Cortex of kidney (tissue), 1 donor: ENCODE measurements at places on chromosomes 4 and X.

- DNase-seq = no peak
Measured at GRCh38 chrX:135420831-135421230, 913 bp upstream of the SMIM10L2A start.

GRCh38 chr4:152525878-152526277 lies 10.0 kb downstream of the FBXW7 start:
- no peak for DNase-seq

DNA sequence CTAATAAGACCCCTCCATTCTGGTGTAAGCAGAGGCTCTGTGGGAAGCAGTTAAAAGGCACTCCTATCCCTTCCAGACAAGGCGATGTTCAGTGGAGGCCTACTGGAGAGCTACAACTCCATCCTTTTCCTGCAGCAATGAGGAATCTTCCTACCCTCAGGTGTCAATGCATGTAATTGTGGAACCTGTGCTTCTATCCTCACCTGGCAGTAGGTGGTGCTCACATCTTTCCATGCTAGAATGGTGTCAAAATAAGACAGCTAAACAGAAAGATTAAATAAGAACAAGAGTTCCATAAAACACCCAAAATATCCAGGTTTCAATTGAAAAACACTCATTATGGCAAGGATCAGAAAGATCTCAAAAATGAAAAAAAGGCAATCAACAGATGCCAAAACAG lies 224.6 kb downstream of the IL15 start:
- no peak for DNase-seq

GRCh38 chr4:108052558-108053120 lies 63.0 kb downstream of the HADH start:
- DNase-seq = no peak

DNA sequence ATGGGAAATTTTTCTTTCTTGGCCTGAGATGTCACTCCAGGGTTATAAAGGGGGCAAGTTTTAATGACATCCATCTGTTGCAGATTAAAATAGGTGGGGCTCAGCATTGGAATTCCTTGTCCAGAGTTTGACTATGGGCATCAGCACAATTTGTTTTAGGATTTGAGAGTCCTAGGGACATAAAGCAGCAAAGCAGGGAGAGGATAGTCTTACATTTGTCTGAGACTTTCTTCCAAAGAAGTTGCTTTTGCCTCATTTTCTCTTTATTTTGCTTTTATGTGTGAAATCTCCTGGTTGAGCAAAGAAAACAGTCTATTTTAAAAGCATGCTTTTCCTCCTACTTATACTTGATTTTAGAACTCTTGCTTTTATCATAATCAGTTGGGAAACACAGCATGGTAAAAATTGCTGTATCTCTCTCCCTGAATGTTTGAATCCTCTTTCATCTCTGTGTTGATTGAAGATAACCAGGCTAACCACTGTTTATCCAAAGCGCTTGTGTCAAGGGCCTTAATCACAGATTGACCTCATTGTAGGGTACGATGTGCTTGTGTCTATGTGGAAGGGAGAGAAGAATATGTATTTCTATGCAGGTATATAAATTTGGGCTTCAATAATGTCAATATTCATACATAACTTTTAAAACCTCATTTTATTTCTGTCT lies 121.5 kb downstream of the ANK2 start:
- no peak for DNase-seq

DNA sequence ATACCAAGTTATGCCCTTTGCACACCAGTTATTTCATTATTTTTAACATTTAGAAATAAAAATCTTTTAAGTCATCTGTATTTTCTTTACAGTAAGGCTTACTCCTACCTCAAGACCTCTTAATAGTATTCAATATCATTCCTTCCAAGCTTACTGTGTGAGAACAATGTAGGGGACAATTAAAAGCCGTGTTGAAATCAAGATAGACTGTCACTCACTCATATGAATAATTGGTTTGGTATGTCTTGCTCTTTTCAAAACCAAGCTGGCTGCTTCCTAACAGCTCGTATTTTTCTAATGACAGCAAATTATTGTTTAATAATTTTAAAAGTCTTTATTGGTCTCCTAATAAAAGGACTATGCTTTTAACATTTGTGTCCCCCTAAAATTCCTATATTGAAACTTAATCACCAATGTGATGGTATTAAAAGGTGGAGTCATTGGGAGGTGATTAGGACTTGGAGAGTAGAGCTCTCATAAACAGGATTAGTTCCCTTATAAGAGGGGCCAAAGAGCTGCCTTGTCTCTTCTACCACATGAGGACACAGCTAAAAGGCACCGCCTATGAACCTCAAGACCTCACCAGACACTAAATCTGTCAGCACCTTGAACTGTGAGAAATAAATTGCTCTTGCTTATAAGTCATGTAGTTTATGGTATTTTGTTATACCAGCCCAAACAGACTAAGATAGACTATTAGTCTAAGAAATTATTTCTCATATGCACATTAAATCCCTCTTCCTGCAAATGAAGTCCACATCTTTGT lies 4.1 kb downstream of the ABCB7 start:
- no peak for DNase-seq

DNA sequence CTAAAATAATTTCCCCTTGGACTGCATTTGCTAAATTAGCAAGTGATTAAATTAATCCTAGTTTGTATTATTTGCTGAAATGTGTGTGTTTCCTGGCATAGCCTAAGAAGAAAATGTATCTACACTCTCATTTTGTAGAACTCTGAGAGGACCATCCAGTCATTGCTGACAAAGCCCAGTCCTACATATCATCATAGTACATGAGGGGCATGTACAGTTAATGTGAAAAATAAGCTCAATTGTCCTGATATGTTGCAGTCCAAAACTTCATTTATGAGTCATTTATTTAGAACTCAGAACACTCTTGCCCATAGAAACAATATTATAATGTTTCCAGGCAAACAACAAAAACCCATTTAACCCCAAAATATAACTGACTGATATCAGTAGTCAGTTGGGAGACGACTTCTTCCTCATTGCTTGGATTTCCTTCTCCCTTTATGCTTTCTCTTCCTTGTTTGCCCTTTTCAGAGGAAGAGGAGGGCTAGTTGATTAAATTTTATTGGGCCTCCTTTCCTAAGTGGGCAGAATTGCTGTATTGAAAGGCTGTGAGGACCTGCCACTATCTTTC lies 26.9 kb upstream of the BBS12 start:
- DNase-seq = no peak

- no peak for DNase-seq
Measured at GRCh38 chrX:1754077-1754476, 139.2 kb downstream of the ASMT start.

DNA sequence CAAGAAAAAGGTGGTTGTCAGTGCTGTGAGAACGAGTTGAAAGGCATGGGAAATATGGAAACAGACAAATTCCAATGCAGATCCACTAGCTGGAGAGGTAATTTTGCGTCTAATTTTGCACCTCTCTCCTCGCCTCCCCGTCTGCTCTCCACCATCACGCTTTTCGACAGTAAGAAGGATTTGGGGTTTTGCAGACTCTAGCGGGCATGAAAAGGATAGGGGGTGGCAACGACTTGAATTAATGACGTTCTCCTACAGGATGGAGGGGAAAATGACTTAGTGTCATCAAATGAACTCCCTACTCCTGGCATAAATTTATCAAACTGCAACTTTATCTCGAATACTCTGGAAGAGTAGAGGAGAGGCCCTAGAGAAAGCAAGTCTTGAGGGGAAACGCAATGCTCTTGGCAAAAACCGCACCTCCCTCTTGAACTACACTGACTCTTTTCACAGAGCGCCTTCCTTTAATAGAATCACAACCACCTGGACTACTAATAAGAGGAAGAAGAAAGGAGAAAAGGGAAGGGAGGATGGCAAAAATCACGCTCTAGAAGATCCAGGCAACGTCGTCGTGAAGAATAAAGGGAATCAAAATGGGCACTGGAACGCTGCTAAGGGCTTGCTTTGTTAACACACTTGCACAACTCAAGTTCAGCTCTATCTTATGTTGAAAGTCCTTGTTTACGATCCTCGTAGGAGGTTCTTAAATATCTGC lies 871 bp upstream of the SLITRK2 start:
- no peak for DNase-seq

- DNase-seq = no peak
Measured at GRCh38 chr4:91837608-91838029, 466.1 kb upstream of the GRID2 start.

- no peak for DNase-seq
Measured at GRCh38 chr4:53378171-53378482, 686 bp downstream of the FIP1L1 start.

DNA sequence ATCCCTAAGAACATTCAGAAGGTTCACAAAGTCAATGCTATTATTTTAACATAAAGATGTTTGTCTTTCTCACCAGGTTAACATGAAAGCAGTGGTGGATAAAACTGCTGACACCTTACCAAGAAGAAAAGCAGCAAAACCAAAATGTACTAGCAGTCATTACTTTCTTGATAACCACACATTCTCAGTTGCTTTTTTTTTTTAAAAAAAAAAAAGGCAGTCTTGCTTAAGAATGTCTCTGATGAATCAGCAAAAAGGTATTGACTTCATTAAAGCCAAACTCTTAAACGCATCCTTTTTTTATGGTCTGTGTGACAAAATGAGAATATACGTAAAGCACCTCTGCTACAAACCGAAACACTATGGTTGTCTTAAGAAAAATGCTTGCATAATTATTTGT lies 31.9 kb downstream of the CDKL2 start:
- DNase-seq = no peak

DNA sequence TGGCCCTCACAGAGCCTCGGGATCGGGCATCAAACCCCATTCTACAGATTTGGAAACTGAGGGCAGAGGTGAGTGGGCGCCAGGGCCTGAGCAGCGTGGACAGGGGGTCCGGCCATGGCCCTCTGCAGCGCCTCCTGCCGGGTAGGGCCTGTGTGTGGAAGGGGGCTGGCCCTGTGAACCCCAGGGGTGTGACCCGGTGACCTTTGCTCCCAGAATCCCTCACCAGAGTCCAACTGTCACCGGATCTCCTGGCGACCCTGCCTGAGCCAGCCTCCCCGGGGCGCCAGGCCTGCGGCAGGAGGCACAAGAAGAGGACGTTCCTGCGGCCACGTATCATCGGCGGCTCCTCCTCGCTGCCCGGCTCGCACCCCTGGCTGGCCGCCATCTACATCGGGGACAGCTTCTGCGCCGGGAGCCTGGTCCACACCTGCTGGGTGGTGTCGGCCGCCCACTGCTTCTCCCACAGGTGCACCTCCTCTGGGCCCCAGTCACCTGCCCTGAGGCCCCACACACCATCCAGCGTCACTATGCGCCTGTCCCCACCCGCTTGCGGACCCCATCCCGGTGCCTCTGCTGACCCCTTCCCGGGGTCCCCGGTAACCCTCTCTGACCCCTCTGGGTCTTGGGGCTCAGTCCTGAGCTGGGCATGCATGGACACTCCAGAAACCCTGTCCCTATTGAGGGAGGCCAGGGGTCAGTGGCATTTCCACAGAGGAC lies 4.2 kb downstream of the HGFAC start:
- DNase-seq = no peak

- no peak for DNase-seq
Measured at GRCh38 chr4:156654410-156654809, 317.2 kb downstream of the PDGFC start.

DNA sequence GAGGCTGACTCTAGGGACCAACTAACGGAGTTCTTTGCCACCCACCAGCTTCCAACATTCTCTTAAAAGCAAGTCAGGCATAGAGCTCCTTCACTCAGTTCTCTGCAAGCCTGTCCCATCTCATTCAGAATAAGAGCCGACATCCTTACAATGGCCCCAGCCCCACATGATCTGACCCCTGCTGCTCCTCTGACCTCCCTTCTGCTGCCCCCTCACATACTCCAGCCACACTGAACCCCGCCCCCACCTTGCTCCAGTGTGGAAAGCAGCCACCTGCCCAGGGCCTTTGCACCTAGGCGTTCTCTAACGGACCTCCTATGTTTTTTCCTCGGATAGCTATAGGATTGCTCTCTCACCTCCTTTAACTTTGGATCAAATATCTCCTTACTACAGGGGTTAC lies 143.2 kb upstream of the ETNPPL start:
- DNase-seq = no peak

GRCh38 chrX:38347136-38347535 lies 5.3 kb upstream of the OTC start:
- DNase-seq = no peak

DNA sequence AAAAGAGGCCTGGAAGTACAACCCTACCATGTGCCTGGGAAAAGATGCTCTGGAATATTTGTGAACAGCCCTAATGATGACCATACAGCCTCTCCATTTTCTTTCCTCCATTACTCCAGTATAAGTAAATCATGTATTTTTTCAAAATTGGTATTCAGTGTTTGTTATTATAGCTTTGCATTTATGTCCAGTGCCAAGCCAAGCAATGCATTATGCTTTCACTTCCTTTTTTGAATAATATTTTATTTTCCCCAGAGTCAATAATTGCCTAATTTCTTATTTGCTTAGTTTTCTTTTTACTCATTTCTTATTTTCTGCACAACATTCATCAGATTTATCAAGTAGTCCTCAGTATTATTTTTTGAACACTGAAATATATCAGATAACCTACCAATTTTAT lies 49.3 kb upstream of the EOLA2 start:
- DNase-seq = no peak

DNA sequence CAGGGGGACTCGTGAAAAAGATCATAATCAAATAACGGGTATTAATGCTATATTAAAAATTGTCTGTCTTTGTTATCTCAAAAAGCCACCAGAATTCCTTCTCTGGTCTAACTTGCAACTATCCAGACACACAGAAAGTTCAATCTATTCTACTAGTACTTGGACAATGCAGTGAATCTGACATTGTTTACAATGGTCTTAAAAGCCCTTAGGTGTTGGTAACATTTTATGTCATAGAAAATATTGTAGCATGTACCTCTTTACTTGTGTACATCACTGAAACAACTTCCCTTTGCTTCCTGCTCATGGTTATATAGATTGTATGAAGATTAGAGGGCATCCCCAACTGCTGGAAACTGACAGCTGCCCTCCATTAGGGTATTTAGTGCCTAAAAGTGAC lies 71.1 kb upstream of the PPP3CA start:
- DNase-seq = no peak

DNA sequence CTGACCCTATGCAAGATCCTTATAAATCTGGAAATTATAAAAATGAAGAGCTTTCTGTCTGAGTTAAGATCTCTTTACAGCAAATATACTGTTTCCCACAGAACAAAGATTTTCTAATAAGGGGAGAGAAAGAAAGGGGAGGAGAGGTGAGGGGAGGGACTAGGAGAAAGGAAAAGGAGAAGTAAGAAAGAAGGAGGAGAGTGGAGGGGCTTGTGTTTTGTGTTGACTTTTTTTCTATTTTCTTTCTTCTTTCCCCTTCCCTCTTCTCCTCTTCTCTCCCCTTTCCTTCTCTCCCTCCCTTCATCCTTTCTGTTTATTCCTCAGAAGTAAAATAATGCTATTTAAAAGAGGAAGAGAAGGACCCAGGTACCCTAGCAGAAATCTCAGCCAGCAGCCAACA lies 6.2 kb downstream of the CXCL6 start:
- no peak for DNase-seq
